ENCODE measurements at places on chromosomes 1 and 21.

- no peaks in the 10 kb centered on the region for H3K27me3 ChIP-seq
- H3K36me3 ChIP-seq = no peaks in the 10 kb centered on the region
- H3K27ac ChIP-seq = no peak overlapping the region
- H3K4me3 ChIP-seq = no peak overlapping the region
These were observed 96.5 kb downstream of the LIPI start for GRCh38 chr21:14114251-14114650.

DNA sequence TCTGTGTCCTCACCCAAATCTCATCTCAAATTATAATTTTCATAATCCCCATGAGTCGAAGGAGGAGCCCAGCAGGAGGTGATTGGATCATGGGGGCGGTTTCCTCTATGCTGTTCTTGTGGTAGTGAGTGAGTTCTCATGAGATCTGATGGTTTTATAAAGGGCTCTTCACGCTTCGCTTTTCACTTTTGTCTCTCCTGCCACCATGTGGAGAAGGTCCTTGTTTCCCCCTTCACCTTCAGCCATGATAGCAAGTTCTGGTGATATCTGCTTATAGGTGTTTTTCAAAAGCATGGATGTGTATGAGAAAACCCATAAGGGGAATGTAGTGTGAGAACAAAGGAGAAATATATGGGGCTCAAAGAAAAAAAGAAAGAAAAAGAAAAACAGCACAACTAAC lies 405.9 kb upstream of the RGS18 start:
- H3K4me1 ChIP-seq = no peaks in the 10 kb centered on the region
- no peak for DNase-seq
- H3K36me3 ChIP-seq = no peaks in the 10 kb centered on the region

- no peak overlapping the region for H3K27ac ChIP-seq
- H3K36me3 ChIP-seq = no peaks in the 10 kb centered on the region
- no peak overlapping the region for H3K4me3 ChIP-seq
- peak; percentile 3 for DNase-seq
- no peaks in the 10 kb centered on the region for H3K27me3 ChIP-seq
- H3K4me1 ChIP-seq = no peaks in the 10 kb centered on the region
These were observed 605.3 kb upstream of the NR5A2 start for GRCh38 chr1:199422206-199422605.

GRCh38 chr1:171185091-171185490 lies at the start of gene FMO2:
TSS of gene FMO2 (plus strand) at chr1:171185300. CDS start at chr1:171185714, 414 bp downstream.
- no peak for DNase-seq
- H3K4me3 ChIP-seq = peak within 1 kb of the TSS; percentile 30
- no peaks in the 10 kb centered on the region for H3K36me3 ChIP-seq
- no peaks in the 10 kb centered on the region for H3K27me3 ChIP-seq
- H3K27ac ChIP-seq = peak within 1 kb of the TSS; percentile 52

GRCh38 chr1:30923597-30923996 lies 15.0 kb upstream of the SDC3 start:
- no peaks in the 10 kb centered on the region for H3K36me3 ChIP-seq
- no peaks in the 10 kb centered on the region for H3K27me3 ChIP-seq
- DNase-seq = no peak
- no peak overlapping the region for H3K27ac ChIP-seq

DNA sequence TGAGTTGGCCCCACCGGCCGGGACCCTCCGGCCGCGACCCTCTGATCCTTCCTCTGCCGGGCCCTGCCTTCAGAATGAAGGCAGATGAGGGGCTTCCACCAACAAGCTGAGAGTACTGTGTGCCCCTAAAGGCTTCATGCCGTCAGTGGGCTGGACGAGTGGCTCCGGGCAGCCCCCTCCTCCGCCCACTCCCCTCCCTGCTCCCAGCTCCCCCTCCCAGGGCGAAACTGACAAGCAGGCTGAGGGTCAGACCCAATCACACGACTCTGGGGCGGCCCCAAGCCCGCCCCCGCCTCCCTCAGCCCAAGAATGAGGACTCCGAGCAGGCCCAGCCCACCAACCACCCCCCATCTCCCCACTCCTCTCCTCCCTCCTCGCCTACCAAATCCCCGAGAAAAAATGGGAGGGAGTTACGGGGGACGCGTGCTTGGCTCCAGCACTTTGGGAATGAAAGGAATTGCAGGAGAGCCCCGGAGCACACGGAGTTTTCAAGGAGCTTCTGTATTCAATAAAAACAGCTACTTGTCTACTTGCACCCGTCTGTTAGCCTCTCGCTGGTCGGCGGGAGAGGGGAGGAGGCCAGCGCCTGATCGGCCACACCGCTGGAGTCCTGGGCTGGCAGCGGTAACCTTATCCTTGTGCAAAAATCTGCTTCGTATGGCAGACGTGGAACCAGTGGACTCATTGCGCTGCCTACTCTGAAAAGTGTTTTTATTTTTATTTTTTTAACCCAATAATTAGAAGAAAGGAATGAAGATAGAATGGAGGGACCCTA lies at the start of gene COL11A1:
TSS of gene COL11A1 (minus strand) at position 147 of the 775 bp plus-strand sequence. CDS start 344 bp downstream, outside the sequence.
- DNase-seq = peak; percentile 33
- H3K36me3 ChIP-seq = no peaks in the 10 kb centered on the region
- H3K27ac ChIP-seq = no peak within 1 kb of the TSS

DNA sequence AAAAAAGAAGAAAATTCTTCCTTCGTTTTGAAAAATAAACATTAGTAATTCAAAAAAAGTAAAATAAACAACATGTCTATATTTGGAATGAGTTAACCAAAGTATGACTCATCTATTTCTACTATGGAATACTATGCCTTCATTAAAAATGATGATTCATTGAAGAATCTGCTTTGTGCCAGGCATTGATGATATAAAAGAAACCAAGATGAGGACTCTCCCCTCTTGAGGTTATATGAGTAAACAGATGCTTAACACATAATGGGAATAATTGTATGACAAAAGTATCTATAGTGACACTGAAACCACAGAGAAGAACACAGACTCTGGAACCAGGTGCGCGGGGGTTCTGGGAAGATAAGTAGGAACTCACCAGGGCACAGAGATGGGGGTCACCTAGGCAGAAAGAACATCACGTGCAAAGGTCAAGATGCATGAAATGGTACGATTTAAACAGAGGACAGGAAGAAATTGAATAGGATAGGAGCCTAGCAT lies 18.8 kb downstream of the ELF3 start:
- H3K4me1 ChIP-seq = no peaks in the 10 kb centered on the region
- no peaks in the 10 kb centered on the region for H3K36me3 ChIP-seq
- H3K4me3 ChIP-seq = no peak overlapping the region
- H3K27me3 ChIP-seq = no peaks in the 10 kb centered on the region
- DNase-seq = no peak

DNA sequence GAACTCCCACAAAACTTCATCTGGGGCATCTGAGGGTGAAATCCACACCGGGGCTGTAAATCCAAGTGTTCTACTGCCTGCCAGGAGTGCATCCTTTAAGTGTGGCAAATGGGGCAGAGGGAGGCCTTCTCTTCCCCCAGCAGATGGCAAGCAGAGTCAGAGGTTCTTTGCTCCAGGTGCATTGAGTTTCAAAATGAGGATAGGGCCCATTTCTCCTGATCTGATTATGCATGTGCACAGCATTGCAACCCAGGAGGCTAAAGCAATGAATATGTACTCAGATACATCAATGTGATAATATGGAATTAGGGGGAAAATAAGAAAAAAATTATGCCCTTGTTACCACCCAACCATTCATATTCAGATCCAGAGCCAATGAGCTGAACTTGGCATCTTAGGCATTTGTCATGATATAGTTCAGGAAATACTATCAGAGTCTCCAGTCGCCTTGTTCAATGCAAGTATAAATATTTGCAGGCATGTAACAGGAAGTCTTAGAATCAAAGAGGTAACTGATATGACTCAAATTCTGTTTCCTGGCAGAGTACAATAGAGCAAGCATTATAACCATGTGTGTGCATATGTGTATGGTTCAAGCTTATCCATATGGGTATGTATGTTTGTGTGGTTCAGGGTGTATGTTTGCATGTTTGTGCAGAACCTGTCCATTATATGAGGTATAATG lies 473.8 kb upstream of the PKN2 start:
- H3K27ac ChIP-seq = no peak overlapping the region
- H3K27me3 ChIP-seq = no peaks in the 10 kb centered on the region
- H3K4me1 ChIP-seq = no peaks in the 10 kb centered on the region
- H3K4me3 ChIP-seq = no peak overlapping the region
- no peak for DNase-seq
- no peaks in the 10 kb centered on the region for H3K36me3 ChIP-seq

DNA sequence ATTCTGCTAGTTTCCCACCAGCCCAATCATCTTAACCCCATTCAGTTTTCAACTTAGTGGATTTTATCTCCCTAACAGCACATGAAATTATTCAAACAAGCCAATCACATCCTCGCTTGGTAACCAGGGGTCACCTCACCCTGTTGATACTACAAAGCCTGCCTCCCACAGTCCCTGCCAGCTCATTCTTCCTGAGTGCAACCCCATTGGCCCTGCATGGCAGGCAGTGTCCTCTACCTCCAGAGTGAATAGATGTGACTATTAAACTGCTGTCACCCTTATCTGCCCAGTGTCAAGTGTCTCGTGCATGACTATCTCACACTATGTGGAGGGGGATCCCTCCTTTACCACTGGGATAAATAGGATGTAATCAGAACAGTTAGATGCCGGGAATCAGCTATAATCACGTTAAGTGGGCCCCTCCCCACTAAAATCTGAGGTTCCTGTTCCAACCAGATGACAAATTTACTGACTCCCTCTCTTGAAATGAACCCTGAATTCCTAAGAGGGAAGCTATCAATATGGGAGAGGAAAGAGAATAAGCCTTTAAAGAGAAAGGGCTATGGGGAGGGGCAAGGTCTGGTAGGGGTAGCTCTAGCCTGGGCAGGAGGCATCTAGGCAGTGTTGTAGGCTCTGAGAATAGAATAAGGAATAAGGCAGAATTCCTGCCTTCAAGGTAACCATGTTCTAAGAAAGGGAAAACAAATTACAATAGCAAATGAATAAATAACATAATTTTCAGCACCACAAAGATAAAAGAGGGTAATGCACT lies 155.9 kb downstream of the SLC30A10 start:
- H3K4me3 ChIP-seq = no peak overlapping the region
- no peaks in the 10 kb centered on the region for H3K27me3 ChIP-seq
- H3K36me3 ChIP-seq = no peaks in the 10 kb centered on the region
- DNase-seq = no peak

GRCh38 chr1:153465811-153466636 lies 5.6 kb upstream of the S100A7 start:
- no peaks in the 10 kb centered on the region for H3K27me3 ChIP-seq
- no peak for DNase-seq
- no peak overlapping the region for H3K4me3 ChIP-seq
- peaks cover 6% of the 10 kb centered on the region for H3K4me1 ChIP-seq
- no peaks in the 10 kb centered on the region for H3K36me3 ChIP-seq

DNA sequence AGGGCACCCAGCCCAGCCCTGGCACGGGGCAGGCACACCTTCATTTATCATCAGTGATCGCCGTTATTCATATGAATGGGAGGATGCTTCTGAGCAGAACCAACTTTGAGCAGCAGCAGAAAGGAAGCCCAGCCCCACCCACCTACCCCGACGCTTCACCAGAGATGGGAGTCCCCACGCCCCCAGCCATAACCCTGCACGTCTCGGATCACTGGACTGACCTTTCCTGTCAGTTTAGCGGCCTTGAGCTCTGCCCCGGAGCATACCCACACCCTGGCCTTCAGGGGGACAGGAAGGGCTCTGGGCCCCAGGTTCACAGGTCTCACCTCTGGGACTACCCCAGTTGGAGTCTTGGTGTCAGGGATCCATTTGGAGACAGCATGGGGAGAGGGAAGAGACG lies 18.1 kb downstream of the LRP8 start:
- H3K4me3 ChIP-seq = no peak overlapping the region
- no peak for DNase-seq
- no peaks in the 10 kb centered on the region for H3K4me1 ChIP-seq
- H3K36me3 ChIP-seq = no peaks in the 10 kb centered on the region

- H3K27ac ChIP-seq = peak overlapping the region; percentile 96
- H3K4me1 ChIP-seq = peaks cover 61% of the 10 kb centered on the region
- DNase-seq = no peak
- peak overlapping the region; percentile 99 for H3K4me3 ChIP-seq
- H3K36me3 ChIP-seq = no peaks in the 10 kb centered on the region
- H3K27me3 ChIP-seq = no peaks in the 10 kb centered on the region
These were observed 618 bp downstream of the HNRNPR start for GRCh38 chr1:23343221-23344110.

GRCh38 chr1:48043622-48044021 lies 46.4 kb upstream of the TRABD2B start:
- no peak for DNase-seq
- no peak overlapping the region for H3K27ac ChIP-seq
- peaks cover 7% of the 10 kb centered on the region for H3K4me1 ChIP-seq
- no peaks in the 10 kb centered on the region for H3K36me3 ChIP-seq
- no peak overlapping the region for H3K4me3 ChIP-seq
- H3K27me3 ChIP-seq = no peaks in the 10 kb centered on the region

GRCh38 chr1:186858923-186859322 lies 30.2 kb downstream of the PLA2G4A start:
- no peaks in the 10 kb centered on the region for H3K27me3 ChIP-seq
- no peaks in the 10 kb centered on the region for H3K36me3 ChIP-seq
- no peaks in the 10 kb centered on the region for H3K4me1 ChIP-seq
- no peak overlapping the region for H3K27ac ChIP-seq
- no peak overlapping the region for H3K4me3 ChIP-seq

GRCh38 chr1:222713091-222713961 lies 962 bp downstream of the BROX start:
- peak; percentile 97 for DNase-seq
- H3K4me3 ChIP-seq = peak overlapping the region; percentile 69
- no peaks in the 10 kb centered on the region for H3K27me3 ChIP-seq

- H3K27ac ChIP-seq = no peak overlapping the region
- no peaks in the 10 kb centered on the region for H3K36me3 ChIP-seq
- H3K4me1 ChIP-seq = no peaks in the 10 kb centered on the region
- no peak overlapping the region for H3K4me3 ChIP-seq
- no peak for DNase-seq
These were observed 42.5 kb downstream of the LAMC2 start for GRCh38 chr1:183228347-183229220.

- H3K4me3 ChIP-seq = peak overlapping the region; percentile 26
- peak overlapping the region; percentile 75 for H3K27ac ChIP-seq
- no peaks in the 10 kb centered on the region for H3K36me3 ChIP-seq
- H3K27me3 ChIP-seq = no peaks in the 10 kb centered on the region
These were observed 16.3 kb upstream of the ATP5PO start for GRCh38 chr21:33931799-33932390.

- H3K36me3 ChIP-seq = no peaks in the 10 kb centered on the region
- DNase-seq = peak; percentile 33
- no peaks in the 10 kb centered on the region for H3K4me1 ChIP-seq
- H3K27ac ChIP-seq = no peak overlapping the region
- H3K27me3 ChIP-seq = peaks cover 8% of the 10 kb centered on the region
These were observed 45.0 kb upstream of the KIRREL1 start for GRCh38 chr1:157948312-157949073.
